ENCODE measurements at places on chromosomes 11 and 22. TPM values are rescaled to one million over a fixed set of nuclear protein-coding genes. Genes with fewer than 3 reads are reported as not detected.

- DNase-seq, result no peak
These were observed 279.9 kb downstream of the KIRREL3 start for GRCh38 chr11:126720539-126721235.

The TYMP gene
- 1.0 TPM for polyA plus RNA-seq

GRCh38 chr22:23007823-23008222 is 62.5 kb upstream of the GNAZ start:
- no peak for DNase-seq

GRCh38 chr11:1557904-1558774 is 13.9 kb downstream of the DUSP8 start:
- no peak for DNase-seq

The SRPRA gene
- 86.6 TPM for polyA plus RNA-seq

The MOV10L1 gene
- polyA plus RNA-seq, result 1.2 TPM

DNA sequence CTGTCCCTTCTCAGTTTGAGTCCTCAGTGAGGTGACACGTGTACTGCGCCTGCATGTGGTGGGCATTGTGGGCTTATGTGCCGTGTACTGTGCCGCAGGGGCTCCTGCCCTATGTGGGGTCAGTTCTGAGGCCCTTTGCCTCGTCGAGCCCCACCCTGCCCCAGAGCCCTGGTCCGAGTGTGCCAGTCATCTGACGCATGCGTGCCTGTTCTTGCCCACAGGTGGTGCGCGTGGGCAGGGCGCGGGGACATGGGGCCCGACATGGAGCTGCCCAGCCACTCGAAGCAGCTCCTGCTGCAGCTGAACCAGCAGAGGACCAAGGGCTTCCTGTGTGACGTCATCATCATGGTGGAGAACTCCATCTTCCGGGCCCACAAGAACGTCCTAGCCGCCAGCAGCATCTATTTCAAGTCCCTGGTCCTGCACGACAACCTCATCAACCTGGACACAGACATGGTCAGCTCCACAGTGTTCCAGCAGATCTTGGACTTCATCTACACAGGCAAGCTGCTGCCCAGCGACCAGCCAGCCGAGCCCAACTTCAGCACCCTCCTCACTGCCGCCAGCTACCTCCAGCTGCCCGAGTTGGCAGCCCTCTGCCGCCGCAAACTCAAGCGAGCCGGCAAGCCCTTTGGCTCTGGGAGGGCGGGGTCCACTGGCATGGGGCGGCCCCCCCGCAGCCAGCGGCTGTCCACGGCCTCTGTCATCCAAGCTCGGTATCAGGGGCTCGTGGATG is 22.3 kb upstream of the TMEM191C start:
- DNase-seq, result no peak

- DNase-seq, result no peak
These were observed 31.9 kb downstream of the IL18BP start for GRCh38 chr11:72030472-72031045.

The PNPLA3 gene
- polyA plus RNA-seq, result 2.0 TPM

- DNase-seq, result no peak
These were observed 5.0 kb downstream of the MICALL1 start for GRCh38 chr22:37910890-37911672.

The RBM4 gene
- polyA plus RNA-seq, result 258 TPM

- DNase-seq, result no peak
These were observed 63.3 kb downstream of the SYT9 start for GRCh38 chr11:7314811-7315604.

GRCh38 chr11:15523543-15523942 is 408.8 kb downstream of the INSC start:
- peak; percentile 11 for DNase-seq

GRCh38 chr11:128625746-128626145 is 38.4 kb upstream of the ETS1 start:
- no peak for DNase-seq

The BMAL1 gene
- 13.7 TPM for polyA plus RNA-seq

DNA sequence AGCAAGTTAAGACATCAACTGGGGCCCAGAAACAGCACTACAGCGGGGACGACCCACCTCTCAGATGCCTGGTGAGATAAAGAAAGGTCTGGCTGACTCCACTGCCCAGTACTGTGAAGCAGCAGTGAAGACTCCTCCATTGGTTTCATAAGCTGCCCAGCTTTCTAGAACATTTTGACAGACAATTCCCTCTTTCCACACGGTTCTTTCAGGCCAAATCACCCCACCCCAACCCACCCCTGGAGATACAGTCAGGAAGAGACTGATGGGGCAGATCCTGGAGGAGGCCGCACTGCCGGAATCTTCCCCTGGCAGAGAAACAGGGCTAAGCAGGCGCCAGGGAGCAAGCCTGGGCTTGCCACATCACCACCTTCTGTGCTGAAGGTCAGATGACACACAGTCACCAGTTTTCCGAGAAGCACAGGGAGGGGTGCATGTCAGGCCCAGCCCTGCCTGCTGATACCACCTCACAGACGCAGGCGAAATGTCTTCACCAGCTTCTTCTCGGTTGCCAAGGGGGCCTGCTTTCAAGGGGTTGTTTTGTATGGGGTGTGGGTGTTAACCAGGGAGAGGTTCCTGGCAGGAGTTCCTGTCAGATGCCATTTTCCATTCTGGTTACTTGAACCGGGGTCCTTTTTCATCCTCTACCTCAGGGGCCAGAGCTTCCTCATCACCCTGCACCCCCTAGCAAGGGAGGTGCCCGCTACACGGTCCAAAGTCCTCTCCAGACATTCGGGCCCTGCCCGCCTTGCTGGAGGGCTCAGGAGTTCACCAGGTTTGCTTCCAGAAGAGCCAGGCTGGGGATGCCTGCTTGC is 1.4 kb upstream of the NEAT1 start:
- DNase-seq, result no peak

DNA sequence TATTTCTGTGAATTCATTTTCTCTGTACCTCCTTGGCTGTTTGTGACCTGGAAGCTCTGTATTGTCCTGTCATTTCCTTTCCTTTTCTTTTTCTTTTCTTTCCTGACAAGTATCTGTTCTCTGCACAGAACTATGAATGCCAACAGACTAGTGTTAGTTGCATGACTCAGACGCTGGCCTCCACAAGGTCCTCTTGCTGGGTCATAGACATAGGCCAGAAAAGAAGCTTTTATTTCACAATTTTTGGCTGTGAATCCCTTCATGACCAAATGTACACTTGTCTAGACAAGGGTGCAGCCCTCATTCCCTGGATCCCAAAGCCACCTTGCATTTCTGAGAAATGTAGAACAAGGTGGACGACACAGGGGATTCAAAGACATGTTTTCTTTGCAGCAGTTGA is 104.1 kb upstream of the MTNR1B start:
- DNase-seq, result no peak

DNA sequence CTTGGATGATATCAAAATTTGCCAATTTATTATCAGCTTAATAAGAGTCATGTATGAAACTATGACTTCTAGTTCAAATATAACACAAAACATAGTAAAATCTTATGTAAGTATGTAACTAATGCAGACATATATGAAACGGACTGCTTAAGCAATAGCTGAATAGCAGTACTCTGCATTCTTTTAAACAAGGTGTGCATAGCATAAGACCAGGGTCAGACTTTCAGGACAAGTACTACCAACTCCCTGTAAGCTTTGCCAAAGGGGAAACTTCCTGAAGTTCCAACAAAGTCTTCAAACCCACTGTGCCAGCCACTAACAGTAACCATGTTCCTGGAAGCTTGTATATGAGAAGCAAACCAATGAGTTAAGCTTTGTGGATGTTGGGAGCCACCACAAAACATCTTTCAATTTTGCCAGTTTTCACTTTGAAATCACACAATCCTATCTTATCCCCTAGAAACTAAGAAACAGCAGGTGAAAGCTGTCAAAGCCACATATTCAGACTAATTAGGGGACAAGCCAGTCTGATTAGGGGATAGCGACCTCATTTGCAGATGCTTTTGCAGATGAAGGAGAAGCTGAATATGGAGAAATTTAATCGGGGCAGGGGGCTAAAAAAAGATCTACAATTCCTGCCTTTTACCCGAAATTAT is 13.3 kb downstream of the RBFOX2 start:
- no peak for DNase-seq

The GAL gene
- 0.23 TPM for polyA plus RNA-seq

GRCh38 chr22:28736301-28737155 is 5.1 kb downstream of the CHEK2 start:
- no peak for DNase-seq

The ATXN10 gene
- 312 TPM for polyA plus RNA-seq

- no peak for DNase-seq
These were observed 99.3 kb upstream of the RRM1 start for GRCh38 chr11:3995307-3995706.

The OR52N4 gene
- polyA plus RNA-seq, result not detected

DNA sequence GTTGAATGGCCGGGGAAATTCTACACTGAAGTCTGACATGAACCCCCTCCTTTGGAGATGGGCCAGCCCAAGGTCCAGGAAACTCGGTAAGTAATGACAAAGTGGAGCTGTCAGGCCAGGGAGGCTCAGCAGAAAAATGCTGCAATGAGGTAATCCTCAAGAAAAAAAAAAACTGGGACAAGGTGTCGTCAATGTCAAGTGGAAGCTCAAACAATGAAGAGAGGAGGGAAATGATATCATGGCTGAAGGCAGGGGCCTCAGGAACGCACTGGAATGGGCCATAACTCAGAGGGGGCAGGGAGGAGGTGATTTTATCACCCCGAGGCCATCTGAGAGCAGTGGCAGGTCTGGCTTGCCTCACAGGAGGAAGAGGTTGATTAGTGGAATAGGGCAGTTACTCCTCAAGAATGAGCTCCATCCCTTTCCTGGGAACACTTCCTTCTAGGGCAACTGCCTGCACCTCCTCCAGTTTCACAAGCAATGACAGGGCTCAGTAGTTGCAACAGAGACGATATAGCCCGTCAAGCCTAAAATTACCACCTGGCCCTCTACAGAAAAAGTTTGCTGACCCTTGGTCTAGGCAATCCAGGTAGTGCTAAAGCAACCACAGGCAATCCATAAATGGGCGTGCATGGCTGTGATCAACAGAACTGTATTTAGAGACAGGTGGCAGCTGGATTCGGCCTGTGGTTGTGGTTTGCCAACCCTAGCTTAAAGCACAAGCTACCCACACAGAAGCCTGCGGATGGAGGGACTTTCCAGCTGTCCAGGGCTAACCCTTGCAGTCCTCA is 65.2 kb downstream of the FBXO7 start:
- no peak for DNase-seq

- no peak for DNase-seq
These were observed 6.5 kb downstream of the LINC01488 start for GRCh38 chr11:69487849-69488542.

DNA sequence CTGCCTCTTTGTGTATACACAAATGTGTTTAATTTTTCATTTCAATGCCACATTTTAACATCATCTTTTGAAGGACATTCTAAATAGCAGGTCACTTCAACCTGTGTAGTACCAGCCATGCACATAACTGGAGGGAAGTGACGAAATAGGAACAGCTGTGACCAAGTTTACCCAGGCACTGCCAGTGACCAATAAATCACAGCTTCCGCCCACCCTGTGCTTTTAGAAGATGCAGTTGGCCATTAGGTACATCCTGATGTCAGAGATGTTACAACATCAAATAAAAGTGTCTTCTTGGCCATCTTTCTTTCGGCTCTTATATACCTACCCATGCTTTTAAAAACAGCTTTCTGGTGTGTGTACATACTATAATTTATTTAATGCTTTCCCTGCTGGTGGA is 7.8 kb downstream of the LDLRAD3 start:
- peak; percentile 33 for DNase-seq

- no peak for DNase-seq
These were observed 3.6 kb upstream of the VPS37C start for GRCh38 chr11:61164606-61165424.

GRCh38 chr11:106021967-106022794 is at the start of gene MSANTD4:
MSANTD4 (minus strand) TSS chr11:106022240; CDS start chr11:106010917, 11,323 bp downstream.
- peak; percentile 99 for DNase-seq

DNA sequence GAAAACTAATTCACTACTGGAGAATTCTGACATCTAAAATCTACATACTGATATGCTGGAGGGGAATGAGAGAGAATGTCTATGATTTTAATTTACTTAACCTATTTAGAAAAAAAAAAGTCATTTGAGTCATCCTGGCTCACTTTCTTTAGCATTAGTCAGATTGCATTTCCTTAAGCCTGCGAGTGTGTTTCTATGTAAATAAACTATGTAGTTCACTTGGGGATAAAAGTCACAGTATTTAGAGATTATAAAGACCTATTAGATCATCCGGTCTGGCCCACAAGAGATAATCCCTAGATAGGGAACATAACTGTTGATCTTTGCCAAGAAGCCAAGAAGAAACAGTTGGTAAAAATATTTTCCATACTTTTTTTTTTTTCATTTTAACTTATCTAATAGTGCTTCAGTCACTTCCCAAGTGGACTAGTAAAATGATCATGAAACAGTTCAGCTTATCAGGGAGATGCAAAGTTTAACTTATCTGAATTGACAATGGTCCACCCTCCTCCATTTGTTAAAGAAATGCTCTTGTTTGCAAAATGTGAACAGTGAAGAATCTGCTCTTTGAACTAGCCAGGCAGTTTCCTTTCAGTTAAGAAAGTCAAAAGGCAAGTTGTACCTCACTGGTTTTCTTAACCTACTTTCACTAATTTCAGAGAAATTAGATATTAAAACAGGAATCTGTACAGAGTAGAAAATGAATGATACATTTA is 21.2 kb upstream of the BLID start:
- DNase-seq, result no peak

- no peak for DNase-seq
These were observed 76.9 kb upstream of the ANO1 start for GRCh38 chr11:70001246-70001645.

- no peak for DNase-seq
These were observed 25.8 kb upstream of the SLC22A12 start for GRCh38 chr11:64564947-64565889.

The TPBGL gene
- 0.17 TPM for polyA plus RNA-seq

GRCh38 chr11:117876059-117876340 is 458 bp downstream of the FXYD6 start:
- DNase-seq, result no peak

DNA sequence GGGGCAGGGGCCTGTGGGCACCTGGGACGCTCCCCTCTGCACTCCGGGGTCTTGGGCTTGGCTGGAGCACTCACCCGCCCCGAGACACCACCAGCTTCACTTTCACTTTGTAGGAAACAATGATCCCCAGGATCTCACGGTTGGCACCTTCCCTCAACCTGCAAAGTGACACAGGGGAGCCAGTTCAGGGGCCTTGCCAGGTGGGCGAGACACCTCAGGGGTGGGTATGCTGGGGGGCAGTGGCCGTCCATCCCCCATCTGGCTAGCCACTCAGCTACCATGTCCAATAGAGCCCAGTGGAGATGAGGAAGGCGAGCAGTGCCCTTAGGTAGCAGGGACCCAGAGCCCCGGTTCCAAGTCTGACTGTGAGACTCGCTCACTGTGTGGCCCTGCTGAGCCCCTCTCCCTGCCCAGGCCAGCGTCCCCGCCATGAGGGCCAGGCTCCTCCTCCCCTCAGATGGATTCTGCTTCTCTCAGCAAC is 32.3 kb downstream of the TPBGL start:
- DNase-seq, result no peak

Measured in left kidney (tissue), 8 donors.